Midbrain (tissue), 1 donor: ENCODE measurements at places on chromosomes 6 and 20.

DNA sequence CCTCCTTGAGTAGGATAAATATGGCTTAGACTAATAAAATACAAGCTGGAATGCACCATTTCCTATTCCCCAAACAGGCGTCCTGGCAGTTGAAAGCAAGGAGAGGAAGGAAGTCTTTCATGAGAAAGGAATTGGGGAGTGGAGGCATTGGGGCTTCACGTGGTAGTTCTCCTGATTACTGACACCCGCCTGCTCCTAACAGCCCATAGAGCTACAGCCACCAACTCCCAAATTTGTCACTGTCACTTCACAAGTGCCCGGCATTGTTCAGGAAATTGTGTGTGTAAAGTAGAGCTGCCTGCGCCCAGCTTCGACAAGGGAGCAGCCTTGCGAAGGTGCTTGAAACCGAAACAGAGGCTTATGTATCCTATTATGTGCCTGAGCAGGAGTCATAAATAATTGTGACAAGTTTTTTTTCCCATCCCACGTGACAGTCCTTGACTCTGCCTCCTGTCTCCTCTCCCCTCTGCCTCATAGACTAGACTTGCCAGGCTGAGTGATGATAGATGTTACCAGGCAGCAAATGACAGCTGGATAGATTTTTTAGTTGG is 301.7 kb upstream of the ZFP64 start:
- no peak for DNase-seq

DNA sequence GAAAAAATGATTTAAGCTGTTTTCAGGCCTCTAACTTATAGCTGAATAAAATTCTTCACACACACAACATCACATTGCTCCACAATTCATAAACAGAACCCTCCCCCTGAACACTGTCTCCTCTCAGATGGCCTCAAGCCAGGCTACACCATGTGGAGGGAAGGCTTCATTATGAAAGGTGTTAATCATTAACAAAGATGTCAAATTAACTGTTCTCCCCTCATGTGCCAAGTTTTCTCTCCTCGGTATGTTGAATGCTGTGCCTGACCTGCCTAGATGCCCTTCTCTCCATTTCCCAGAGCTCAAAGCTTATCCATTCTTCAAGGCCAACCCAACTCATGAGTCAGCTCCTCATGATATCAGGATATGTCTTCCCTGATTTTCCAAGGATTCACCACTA is 210.4 kb downstream of the GMDS start:
- DNase-seq, result no peak

GRCh38 chr6:154343473-154344308 is 12.9 kb downstream of the IPCEF1 start:
- DNase-seq, result no peak

- no peak for DNase-seq
Measured at GRCh38 chr6:112235956-112236355, 18.4 kb downstream of the LAMA4 start.

GRCh38 chr6:33761922-33762629 is 15.4 kb upstream of the IP6K3 start:
- peak; percentile 64 for DNase-seq

DNA sequence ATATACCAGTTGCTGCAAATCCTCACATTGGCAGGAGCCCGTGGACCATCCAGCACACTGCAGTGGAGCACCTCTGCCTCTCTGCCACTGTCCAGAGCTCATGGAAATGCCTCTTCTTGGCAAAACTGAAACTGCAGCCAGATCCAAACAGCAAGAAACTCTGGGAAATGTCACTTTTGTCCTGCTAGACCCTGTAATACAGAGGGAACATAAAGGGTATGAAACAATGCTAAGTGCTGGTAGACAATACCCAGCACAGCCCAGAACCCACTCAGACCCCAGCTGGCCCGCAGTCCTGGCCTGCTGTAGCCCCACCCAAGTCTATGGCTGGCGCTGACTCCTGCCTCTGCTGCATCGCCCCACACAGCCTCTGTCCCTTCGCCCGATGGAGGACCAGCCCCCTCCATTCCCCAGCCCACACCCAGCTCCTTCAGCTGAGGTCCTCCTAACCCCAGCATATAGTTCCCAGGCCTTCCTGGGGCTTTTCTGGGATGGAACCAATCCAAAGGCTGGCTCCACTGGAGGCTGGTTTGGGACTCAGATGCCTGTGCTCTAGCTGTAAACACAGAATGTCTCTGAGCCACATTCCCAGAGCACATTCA is 242.5 kb downstream of the LRFN2 start:
- no peak for DNase-seq

GRCh38 chr6:6533176-6533575 is 55.3 kb upstream of the LY86 start:
- no peak for DNase-seq

DNA sequence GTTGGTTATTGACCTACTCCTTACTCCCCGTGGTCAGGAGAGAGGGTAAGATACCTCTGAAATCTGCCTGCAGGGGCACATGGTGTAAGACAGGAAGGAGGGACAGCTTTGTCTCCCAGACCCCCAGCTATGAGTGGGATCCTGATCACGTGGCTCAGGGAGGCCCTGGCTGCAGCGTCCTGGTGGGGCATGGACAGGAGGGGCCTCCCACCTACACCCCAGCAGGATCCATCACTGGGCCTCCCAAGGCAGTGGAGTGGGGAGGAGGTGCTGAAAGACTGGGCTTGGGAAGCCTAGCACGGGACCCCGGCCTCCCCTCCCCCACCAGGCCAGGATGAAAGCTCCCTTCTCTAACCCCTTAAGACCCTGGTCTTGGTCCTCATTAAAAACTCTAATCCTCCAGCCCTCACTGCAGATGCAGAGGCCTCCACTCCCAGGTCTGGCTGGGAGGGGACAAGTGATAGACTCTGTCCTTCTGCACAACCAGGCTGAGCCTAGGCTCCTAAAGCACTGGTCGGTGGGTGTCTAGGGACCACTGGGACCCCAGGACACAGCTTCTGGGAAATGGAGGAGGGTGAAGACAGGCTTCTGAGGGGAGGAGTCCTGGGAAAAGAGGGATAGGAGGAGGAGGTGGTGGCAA is 29.6 kb upstream of the VEGFA start:
- DNase-seq, result no peak

DNA sequence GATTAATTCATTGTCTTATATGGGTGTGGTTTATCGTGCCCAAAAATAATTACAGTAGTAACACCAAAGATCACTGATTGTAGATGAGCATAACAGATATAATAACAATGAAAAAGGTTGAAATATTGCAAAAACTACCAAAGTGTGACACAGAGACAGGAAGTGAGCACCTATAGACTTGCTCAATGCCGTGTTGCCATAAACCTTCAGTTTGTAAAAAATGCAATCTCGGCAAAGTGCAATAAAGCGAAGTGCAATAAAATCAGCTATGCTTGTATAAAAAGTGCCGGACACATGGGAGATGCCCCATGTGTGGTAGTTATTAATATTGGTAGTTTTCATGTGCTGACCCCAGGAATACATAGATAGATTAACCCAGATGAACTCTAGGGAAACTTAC is 192.6 kb downstream of the NRN1 start:
- DNase-seq, result no peak

- DNase-seq, result no peak
Measured at GRCh38 chr6:162907876-162908481, 180.2 kb downstream of the PACRG start.

DNA sequence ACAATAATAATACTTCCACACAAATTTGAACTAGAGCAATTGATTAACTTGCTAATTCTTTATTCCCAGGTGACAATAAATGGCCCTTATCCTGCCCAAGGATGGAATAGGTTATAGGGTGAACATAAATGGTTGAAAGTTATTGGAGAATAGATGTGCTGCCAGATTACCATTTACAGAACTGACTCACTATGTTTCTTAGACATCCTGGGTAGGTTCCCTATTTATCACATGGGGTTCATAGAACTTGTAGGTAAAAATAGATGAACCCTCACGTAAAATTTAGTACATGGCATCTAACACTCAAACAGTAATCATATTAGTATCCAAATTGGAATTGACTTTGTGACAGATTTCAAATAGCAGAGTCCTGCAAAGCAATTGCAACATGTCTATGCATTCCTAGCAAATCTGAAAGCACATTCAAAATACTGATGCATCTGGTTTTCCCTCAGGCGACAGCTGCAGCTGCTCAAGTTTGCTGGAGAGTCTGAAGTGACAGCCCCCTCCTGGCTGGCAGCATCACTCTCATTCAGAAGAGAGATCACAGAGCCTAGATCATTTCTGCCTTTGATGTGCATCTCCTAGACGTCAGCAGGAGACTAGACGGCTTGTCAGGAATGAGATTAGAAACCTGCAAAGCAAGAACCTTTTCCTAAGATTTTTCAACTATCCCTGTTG is 80.2 kb upstream of the RNF217 start:
- no peak for DNase-seq

DNA sequence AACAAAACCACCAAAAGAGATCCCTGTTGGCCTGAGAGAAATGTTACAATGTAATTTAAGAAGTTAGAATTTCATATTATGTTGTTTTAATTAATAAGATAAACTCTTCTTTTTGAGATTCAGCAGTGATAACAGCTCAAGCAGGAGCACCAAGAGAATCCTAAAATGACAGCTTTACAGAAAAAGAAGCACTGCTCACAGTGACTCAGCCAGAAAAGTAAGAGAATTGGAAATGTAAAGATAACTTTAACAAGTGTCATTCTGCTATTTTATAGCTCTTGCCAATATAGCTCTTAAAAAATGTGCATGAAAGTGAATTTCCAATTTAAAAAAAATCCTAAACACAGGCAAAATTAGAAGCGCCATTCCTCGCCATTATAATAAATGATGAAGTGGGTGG is 111.3 kb downstream of the UBE3D start:
- no peak for DNase-seq

GRCh38 chr6:55980627-55981211 is 105.3 kb upstream of the BMP5 start:
- peak; percentile 45 for DNase-seq

GRCh38 chr6:38320358-38320757 is 319.4 kb downstream of the BTBD9 start:
- DNase-seq, result no peak

DNA sequence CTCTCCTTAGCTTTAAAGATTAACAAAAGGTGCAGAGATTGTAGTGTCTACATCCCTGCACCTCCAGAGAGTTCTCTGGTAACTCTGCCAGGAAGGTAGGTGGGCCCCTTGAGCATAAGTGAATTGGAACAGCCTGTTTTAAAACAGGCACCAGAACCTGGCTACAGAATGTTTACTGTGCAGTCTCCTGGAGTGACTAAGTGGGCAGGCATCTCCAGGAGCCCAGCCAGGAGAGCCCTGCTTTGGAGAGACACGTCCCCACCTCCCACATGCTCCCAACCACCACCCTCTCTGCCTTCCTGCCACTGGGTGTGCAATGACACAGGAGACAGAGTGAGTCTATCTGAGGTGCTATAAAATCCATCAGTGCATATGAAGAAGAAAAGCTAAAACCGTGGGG is 110.3 kb upstream of the EYA4 start:
- no peak for DNase-seq

- peak; percentile 78 for DNase-seq
Measured at GRCh38 chr20:33431797-33432381, 11.7 kb downstream of the SNTA1 start.

- peak; percentile 56 for DNase-seq
Measured at GRCh38 chr6:135905604-135906300, 54.3 kb downstream of the PDE7B start.

- DNase-seq, result no peak
Measured at GRCh38 chr6:166559211-166559610, 27.3 kb downstream of the RAMACL start.

DNA sequence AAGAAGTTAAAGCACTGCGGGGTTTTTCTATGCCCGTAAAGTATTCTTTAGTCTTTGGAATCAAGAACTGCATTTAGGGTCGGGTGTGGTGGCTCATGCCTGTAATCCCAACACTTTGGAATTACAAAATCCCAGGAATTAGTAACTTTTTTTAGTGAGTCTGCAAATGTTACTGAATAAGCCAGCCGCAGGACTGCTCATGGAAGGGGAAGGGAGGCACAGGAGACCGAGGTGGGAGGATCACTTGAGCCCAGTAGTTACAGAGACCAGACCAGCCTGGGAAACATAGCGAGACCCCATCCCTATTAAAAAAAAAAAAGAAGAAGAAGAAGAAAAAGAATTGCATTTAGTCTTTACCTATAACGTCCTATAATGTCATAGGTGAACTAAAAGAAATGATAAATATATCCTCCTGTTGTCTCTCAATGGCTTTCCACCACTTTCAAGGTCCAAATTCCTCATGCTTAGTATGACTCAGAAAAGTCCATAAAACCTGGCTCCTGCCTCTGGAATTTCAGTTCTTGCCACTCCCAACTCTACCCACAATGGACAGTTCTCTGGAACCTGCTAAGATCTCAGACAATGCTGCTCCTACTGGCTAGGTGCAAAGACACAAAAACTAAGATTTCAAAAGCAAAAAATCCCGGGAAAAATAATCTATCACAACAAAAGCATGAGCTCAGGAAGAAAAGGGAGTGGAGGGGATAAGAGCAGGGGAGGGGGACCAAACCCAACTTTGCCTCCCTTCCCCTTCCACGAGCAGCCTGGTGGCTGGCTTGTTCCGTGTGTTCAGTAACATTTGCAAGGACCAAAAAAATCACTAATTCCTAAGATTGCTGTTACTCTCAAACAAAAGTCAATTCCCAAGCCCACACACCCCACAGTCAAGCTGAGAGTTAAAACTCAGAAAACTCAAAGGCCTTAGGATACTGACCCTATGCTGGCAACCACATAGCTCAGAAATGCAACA is 39.0 kb downstream of the B4GALT5 start:
- no peak for DNase-seq

DNA sequence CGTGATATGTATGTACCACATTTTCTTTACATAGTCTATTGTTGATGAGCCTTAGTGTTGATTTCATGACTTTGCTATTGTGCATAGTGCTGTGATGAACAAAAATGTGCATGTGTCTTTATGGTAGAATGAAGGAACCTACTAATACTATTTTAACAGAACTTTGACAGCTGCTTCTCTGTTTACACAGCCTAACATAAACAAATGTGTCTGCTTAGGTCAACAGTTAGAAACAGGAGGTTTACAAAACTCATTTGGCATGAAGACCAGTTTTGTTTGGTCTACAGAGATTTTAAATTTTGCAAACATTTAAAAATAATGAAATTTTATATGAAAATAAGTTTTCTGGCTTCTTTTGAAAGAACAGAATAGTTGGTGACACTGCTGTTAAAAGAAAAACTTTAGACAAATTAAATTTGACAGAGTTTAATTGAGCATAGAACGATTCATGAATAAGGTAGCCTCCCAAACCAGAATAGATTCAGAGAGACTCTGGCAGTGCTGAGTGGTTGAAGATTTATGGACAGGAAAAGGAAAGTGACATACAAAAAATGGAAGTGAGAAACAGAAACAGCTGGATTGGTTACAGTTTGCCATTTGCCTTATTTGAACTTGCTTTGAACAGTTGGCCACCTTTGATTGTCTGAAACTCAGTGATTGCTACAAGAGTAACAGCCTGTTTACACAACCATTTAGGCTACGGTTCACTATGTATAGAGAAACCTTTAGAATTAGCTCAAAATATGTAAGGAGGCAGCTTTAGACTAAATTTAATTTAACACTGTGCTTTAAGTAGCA is 715.8 kb upstream of the HS3ST5 start:
- DNase-seq, result no peak

GRCh38 chr20:63873477-63873971 is 8.5 kb downstream of the TPD52L2 start:
- no peak for DNase-seq
